ENCODE measurements at places on chromosomes 4 and X. TPM values are rescaled to one million over a fixed set of nuclear protein-coding genes. Genes with fewer than 3 reads are reported as not detected.

- DNase-seq: no peak
These were observed 294.1 kb upstream of the SFRP2 start for GRCh38 chr4:154082760-154083535.

DNA sequence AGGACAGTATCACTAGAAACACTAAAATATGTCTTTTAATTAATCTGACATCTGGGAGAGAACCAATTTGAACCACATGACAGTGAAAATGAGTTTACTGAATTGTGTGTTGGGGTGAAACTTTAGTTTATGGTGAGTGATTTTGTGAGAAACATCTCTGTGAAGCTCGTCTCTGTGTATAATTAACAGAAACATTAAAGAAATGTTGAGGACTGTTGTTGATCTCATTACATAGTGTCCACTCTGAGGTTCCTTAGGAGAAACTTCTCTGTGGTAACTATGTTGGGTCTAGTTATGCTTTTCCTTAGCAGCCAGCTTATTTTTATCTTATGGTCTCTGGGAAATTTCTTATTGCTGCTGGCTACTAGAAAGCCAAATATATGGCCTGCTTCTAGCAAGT, 15.8 kb downstream of the FGF2 start:
- no peak for DNase-seq

DNA sequence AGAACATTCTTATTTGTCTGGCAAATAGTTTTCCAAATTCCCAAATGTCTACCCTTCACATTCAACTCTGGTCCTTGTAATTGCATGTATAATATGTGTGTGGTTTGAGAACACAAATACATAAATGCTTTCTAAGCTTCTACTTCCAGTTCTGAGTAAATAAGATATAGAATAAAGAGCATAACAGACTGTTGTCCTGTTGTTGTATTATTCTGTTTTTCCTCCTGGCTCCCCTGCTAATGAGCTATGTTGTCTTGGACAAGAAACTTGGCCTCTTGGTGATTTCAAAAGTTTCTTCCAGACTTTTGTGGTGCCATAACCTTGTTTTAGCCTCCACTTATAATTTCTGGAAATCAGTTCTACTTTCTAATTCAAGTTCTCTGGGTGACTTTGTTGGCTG, 75.3 kb upstream of the USP38 start:
- no peak for DNase-seq

DNA sequence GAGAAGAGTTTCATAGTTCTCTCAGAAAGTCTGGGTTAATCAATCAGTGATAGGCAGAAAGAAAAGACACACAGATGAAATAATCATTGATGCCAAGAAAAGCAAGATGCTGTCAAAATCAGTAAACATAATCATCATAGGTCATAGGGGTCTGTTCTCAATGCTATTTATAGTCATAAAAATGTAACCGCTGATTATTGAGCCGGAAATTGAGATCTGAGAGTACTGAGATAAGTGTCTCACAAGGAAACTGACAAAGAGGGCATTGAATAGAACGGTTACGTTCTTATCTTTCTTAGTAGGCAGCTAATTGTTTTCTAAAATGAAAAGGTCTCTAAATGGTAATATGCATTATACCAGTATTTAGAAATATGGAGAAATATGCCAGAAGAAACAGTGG, 1686.1 kb upstream of the AGA start:
- no peak for DNase-seq

Gene ADGRG2
- 1.7 TPM for total RNA-seq

Gene PCDH18
- total RNA-seq: 36.9 TPM

Gene SUPT20HL2
- total RNA-seq: not detected

Gene LRIT3
- total RNA-seq: 0.26 TPM

DNA sequence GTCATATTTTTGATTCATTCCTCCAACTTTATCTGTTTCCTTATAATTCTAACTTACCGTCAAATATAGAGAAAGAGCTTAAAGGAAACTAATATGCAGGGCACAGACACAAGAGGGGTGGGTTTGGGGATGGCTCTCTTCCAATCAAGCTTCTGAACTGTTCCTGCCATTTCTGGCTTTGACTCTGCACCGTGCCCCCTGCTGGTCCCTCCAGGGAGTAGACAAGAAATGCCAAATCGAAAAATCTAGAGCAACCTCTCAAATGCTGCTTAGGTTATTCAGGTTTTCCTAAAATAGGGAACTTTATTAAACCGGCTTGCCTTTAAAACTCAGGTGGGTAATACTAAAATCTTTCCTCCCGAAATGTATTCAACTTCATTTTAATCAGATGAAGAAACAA, 39.8 kb upstream of the VCX3A start:
- no peak for DNase-seq

- no peak for DNase-seq
These were observed 40.8 kb upstream of the APLN start for GRCh38 chrX:129695535-129695934.

DNA sequence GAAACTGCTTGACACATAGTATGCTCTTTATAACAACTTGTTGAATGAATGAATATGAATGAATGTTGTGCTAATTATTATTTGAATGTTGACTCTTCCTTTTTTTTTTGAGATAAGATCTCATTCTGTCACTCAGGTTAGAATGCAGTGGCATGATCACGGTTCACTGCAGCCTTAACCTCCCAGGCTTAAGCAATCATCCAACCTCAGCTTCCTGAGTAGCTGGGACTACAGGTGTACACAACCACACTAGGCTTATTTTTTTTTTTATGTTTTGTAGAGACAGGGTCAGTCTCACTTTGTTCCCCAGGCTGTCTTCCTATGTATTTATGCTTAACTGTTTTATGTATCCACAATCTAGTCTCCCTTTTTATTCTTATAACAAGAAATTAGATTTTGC, 114.7 kb upstream of the WDFY3 start:
- DNase-seq: no peak

GRCh38 chrX:2521092-2521926, 20.5 kb upstream of the DHRSX start:
- peak; percentile 75 for DNase-seq

Gene DIPK2B
- total RNA-seq: 25.2 TPM

- DNase-seq: no peak
These were observed 35.1 kb downstream of the ENPEP start for GRCh38 chr4:110510955-110511544.

- DNase-seq: no peak
These were observed 94.9 kb upstream of the MSX1 start for GRCh38 chr4:4764558-4764905.

DNA sequence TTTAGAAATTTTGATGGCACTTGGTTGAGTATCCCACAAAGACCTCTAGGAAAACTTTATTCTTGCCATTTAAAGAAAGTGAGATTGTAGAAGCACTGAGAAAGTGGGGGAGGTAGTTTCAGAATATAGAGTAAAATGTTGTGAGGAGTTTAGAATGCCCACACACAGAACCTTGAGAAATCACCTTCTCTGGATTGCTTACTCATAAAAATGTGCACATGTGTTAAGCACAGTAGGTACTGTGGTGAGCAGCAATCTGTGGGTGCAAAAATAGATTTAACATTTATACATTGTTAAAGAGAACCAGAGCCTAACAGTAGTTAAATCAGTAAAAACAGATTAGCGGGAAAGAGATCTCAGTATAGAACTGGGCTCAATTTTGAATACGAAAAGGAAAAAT, 201.2 kb upstream of the NWD2 start:
- no peak for DNase-seq

- DNase-seq: no peak
These were observed 125.0 kb upstream of the GRPR start for GRCh38 chrX:15998350-15998749.

Gene HTN1
- total RNA-seq: not detected

- no peak for DNase-seq
These were observed 71.2 kb downstream of the SUPT20HL2 start for GRCh38 chrX:24242649-24243175.

Gene F8A2
- not detected for total RNA-seq
